ENCODE measurements at places on chromosomes 16 and 17. TPM values are rescaled to one million over a fixed set of nuclear protein-coding genes. Genes with fewer than 3 reads are reported as not detected.

- DNase-seq = peak; percentile 84
- no peak overlapping the region for H3K27ac ChIP-seq
- H3K27me3 ChIP-seq = peaks cover 21% of the 10 kb centered on the region
- peak overlapping the region; percentile 67 for H3K4me3 ChIP-seq
- no peaks in the 10 kb centered on the region for H3K36me3 ChIP-seq
- peaks cover 11% of the 10 kb centered on the region for H3K4me1 ChIP-seq
Observed at GRCh38 chr17:980406-981291, 1.1 kb upstream of the NXN start.

Gene OSBPL7
- 18.0 TPM for total RNA-seq

- no peak overlapping the region for H3K27ac ChIP-seq
- H3K36me3 ChIP-seq = no peaks in the 10 kb centered on the region
- DNase-seq = peak; percentile 56
- no peak overlapping the region for H3K4me3 ChIP-seq
Observed at GRCh38 chr16:5490499-5490898, 392.9 kb upstream of the EEF2KMT start.

Gene MYH1
- not detected for total RNA-seq

DNA sequence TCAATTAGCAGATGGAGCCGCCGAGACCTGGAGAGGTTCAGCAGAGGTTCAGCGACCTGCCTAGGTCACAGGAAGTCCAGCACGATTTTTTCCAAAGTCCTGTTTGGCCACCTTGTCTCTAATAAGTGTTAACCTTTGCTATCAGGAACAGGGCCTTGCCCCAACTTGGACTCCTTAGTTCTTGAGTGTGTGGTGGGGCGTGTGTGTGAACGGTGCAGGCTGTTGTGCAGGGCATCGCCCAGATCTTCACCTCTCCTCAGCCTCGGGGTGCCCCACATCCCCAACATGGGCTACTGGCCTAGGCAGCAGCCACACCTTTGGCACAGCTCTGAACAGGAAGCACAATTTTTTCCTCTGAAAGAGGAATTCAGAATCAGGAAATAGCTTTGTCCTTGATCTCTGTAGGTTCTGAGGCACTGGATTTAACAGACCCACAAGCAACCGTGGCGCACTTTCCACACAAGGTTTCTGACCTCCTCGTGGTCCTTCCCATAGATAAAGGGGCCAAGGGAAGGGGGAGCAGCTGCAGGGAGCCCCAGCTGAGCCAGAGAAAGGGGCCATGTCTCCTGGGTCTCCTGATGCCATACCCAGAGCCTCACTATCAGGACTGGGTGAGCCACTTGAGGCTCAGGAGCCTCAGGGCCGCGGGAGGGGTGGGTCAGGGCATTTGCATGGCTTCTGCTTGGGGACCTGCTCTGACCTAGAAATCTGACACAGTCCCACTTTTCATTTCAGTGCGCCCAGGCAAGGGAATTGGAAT is 10.4 kb downstream of the MPRIP start:
- H3K4me1 ChIP-seq = peaks cover 55% of the 10 kb centered on the region
- DNase-seq = no peak
- no peaks in the 10 kb centered on the region for H3K27me3 ChIP-seq

Gene CNGB1
- total RNA-seq = not detected

DNA sequence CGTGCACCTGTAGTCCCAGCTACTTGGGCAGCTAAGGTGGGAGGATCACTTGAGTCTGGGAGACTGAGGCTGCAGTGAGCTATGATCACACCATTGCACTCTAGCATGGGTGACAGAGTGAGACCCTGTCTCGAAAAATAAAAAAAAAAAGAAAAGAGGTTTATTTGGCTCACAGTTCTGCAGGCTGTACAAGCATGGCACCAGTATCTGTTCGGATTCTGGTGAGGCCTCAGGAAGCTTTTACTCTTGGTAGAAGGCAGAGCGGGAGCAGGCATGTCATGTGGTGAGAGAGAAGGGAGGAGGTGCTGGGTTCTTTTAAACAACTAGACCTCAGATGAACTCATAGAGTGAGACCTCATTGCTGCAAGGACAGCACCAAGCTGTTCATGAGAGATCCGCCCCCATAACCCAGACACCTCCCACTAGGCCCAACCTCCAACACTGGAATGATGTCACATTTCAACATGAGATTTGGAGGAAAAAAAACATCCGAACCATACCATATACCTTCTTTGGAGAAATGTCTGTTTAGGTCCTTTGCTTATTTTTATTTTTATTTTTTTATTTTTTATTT is 10.3 kb upstream of the RMI2 start:
- no peaks in the 10 kb centered on the region for H3K36me3 ChIP-seq
- H3K4me3 ChIP-seq = no peak overlapping the region

- no peak for DNase-seq
- no peak overlapping the region for H3K4me3 ChIP-seq
- H3K4me1 ChIP-seq = no peaks in the 10 kb centered on the region
- no peak overlapping the region for H3K27ac ChIP-seq
- peaks cover 14% of the 10 kb centered on the region for H3K27me3 ChIP-seq
Observed at GRCh38 chr16:84247331-84247730, 7.5 kb upstream of the KCNG4 start.

- H3K27me3 ChIP-seq = no peaks in the 10 kb centered on the region
- no peak for DNase-seq
- no peak overlapping the region for H3K4me3 ChIP-seq
Observed at GRCh38 chr17:80942423-80943345, 49.0 kb upstream of the CHMP6 start.

DNA sequence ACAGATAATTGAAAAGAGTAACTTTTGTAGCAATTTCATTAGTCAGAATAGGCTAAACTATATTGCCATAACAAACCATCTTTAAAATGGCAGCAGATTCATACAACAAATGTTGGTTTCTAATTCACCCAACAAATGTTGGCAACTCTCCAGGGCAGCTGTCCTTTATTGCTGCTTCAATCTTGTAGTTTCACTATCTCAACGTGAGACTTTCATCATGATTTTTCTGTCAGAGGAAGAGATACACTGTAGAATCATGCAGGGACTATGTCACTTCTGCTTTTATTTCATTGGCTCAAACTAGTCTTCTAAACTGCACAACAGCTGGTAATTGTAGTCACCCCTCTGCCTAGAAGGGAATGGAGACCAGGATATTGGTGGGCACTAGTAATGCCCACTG is 174.2 kb downstream of the TANC2 start:
- no peak overlapping the region for H3K4me3 ChIP-seq
- H3K4me1 ChIP-seq = peaks cover 2% of the 10 kb centered on the region

DNA sequence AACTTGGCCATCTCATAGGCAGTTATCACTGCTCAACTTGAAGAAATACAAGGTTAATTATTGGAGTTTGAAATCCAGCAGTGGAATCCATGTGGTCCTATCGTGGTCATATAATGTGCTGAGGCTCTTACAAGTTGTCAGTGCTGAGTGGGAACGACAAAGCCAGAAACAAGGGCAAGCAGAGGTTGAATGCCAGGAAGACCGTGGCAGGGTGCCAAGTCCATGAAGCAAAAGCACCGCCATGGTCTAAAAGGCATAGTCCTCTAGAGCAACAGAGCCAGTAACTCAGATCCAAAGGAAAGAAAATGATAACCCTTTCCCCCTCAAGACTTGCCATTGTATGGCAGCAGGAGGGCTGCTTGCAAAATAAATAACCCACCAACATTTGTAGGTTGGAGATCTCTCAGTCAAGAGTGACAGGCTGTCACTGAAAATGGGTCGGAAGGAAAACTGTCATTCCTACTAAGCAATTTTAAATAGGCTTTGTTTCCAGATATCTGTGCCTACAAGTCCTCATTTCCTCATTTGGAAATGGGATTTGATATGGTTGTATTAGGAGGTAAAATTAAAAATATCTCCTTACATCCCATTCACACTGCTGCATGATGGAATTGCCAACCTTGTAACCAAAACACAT is 36.4 kb upstream of the HSBP1 start:
- H3K27me3 ChIP-seq = peaks cover 5% of the 10 kb centered on the region
- H3K36me3 ChIP-seq = no peaks in the 10 kb centered on the region
- H3K27ac ChIP-seq = no peak overlapping the region
- peaks cover 7% of the 10 kb centered on the region for H3K4me1 ChIP-seq
- DNase-seq = no peak

DNA sequence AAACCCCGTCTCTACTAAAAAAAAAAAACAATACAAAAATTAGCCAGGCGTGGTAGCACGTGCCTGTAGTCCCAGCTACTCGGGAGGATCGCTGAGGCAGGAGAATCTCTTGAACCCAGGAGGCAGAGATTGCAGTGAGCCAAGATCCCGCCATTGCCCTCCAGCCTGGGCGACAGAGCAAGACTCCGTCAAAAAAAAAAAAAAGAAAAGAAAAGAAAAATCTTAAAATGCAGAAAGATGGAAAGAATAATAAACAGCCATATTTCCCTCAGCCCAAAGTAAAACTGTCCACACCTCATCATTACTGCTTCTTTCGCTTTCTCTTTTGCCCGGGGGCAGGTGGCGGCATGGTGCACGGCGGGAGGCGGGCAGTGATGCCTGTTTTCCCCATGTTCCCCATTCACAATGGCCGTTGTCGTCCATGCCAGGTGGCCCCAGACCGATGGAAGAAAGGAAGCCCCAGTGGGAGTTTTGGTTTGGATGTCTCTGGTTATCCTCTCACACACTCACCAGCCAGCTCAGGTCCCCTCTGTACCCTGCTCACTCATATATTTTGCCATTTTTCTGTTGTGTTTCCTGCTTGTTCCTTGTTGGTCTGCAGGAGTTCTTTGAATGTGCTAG is 37.0 kb upstream of the PEMT start:
- peak overlapping the region; percentile 93 for H3K27ac ChIP-seq
- H3K4me1 ChIP-seq = peaks cover 8% of the 10 kb centered on the region
- H3K36me3 ChIP-seq = no peaks in the 10 kb centered on the region
- DNase-seq = peak; percentile 58
- H3K4me3 ChIP-seq = peak overlapping the region; percentile 80

Gene NXPH3
- total RNA-seq = 0.20 TPM

GRCh38 chr17:65008882-65009281 is 47.7 kb downstream of the GNA13 start:
- H3K4me1 ChIP-seq = peaks cover 61% of the 10 kb centered on the region
- H3K27ac ChIP-seq = no peak overlapping the region
- no peak for DNase-seq
- no peak overlapping the region for H3K4me3 ChIP-seq

DNA sequence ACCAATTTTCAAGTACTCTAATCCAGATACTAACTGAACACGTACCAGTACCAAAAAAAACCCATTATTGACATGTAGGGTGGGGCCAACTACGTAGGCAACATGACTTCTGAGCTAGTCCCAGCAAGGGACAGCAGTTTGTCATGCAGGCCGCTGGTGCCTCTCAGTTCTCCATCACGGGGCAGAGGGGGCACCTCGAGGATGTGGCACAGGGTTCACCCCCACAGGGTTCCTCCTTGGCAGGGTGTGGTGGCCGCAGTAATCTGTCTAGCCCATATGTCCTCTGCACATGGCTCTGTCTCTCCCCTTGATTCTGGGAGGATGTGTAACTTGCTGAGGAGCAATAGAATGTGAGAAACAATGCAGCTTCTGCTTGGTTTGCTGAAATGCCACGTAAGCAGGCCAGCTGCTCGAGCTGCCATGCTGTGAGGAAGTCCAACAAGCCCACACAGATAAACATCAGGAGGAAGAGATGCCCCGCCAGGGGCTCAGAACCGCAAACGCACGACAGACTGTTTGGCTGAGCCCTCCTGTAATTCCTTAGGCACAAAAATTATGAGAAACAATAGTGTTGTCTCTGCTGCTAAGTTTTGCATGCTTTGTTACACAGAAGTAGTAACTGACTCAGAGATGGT is 62.4 kb downstream of the NT5M start:
- no peak overlapping the region for H3K27ac ChIP-seq
- H3K36me3 ChIP-seq = no peaks in the 10 kb centered on the region
- DNase-seq = no peak
- H3K27me3 ChIP-seq = no peaks in the 10 kb centered on the region

Gene CACNG5
- total RNA-seq = not detected

DNA sequence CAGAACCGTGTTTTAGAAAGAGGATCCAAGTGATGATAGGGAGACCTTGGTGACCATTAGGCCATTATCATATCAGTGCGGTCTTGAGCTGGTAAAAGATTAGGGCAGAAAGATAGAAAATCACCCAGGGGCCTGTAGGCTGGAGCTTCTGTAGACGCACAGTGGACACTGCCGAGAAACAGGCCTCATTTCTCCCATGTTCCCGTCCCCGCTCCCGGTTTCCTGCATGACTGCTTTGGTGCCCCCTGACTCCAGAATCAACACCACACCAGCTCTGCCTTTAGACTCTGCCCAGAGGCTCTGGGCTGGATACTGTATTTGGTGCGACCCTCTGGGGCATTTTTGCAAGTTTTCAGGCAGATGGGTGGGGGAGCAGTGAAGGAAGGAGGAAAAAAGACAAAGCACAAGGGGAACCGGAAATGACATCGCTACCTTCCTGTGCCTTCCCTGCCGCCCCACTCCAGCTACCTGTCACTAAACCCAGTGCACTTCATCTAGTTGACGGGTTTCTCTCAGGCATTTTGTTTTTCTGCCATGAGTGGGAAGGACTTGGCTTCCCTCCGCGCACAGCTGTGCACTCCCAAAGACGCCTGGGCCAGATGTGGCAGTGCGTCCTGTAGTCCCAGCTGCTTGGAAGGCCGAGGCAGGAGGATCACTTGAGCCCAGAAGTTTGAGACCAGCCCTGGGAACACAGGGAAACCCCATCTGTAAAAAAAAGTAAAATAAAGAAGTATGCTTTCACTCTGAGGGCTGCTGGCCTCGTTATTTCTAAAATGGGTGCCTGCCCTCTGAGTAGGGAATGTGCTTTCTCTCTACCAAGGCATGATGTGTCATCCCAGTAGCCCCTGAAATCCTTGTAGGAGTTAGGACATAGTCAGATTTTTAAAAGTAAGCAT is 214.1 kb downstream of the RPTOR start:
- no peaks in the 10 kb centered on the region for H3K27me3 ChIP-seq
- peaks cover 57% of the 10 kb centered on the region for H3K36me3 ChIP-seq
- DNase-seq = peak; percentile 66
- H3K27ac ChIP-seq = peak overlapping the region; percentile 96
- peaks cover 70% of the 10 kb centered on the region for H3K4me1 ChIP-seq

GRCh38 chr16:72410492-72410891 is 238.5 kb upstream of the PMFBP1 start:
- no peaks in the 10 kb centered on the region for H3K4me1 ChIP-seq
- no peak overlapping the region for H3K27ac ChIP-seq
- DNase-seq = no peak
- H3K27me3 ChIP-seq = no peaks in the 10 kb centered on the region
- H3K4me3 ChIP-seq = no peak overlapping the region
- peaks cover 2% of the 10 kb centered on the region for H3K36me3 ChIP-seq

GRCh38 chr17:68542698-68543463 is 30.7 kb downstream of the PRKAR1A start:
- no peak overlapping the region for H3K4me3 ChIP-seq
- no peak overlapping the region for H3K27ac ChIP-seq
- DNase-seq = no peak
- no peaks in the 10 kb centered on the region for H3K4me1 ChIP-seq

Gene CDRT15
- not detected for total RNA-seq

Gene KRT20
- total RNA-seq = not detected

DNA sequence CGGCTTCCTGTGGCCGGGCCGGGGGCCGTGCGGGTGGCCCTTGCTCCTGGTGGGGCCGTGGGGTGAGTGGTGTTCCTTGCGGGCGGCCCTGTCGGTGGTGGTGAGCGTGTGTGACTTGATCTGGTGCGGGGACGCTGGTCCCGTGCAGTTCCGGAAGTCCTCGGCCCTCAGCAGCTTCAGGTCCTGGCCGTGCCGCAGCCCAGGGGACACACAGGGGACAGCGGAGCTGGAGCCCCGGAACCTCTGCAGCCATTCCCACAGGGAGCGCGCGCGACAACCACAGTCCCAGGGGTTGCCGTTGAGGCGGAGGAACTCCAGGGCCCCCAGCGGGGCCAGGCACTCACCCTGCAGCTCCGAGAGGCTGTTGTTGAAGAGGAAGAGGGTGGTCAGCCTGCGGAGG is 88.4 kb downstream of the RTN4RL1 start:
- H3K4me3 ChIP-seq = no peak overlapping the region
- no peaks in the 10 kb centered on the region for H3K27me3 ChIP-seq
- H3K27ac ChIP-seq = no peak overlapping the region
- H3K4me1 ChIP-seq = no peaks in the 10 kb centered on the region
- no peaks in the 10 kb centered on the region for H3K36me3 ChIP-seq
- DNase-seq = no peak
